ENCODE measurements at places on chromosomes 7 and 10.

GRCh38 chr10:12042409-12042796, 206 bp downstream of the UPF2 start:
- no peak for DNase-seq

GRCh38 chr10:73478636-73479035, 17.2 kb downstream of the PPP3CB start:
- DNase-seq = no peak

DNA sequence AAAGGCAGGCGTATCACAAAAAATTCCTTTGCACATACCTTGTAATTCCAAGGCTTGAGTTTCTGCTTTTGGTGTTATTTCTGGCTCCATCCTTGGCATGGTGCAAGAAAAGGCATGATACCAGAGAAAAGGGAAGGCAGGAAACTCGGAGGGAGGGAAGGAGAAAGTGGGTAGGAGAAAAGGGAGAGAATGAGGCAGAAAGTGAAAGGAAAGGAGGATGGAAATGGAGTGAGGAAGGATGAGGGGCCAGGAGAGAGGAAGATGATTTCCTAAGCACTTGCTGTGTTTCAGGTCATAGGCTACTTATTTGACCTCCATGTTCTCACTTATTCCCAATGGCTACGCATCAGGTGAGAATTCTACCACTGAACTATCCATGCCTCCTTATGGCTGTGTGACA, 110.8 kb upstream of the JCAD start:
- no peak for DNase-seq

DNA sequence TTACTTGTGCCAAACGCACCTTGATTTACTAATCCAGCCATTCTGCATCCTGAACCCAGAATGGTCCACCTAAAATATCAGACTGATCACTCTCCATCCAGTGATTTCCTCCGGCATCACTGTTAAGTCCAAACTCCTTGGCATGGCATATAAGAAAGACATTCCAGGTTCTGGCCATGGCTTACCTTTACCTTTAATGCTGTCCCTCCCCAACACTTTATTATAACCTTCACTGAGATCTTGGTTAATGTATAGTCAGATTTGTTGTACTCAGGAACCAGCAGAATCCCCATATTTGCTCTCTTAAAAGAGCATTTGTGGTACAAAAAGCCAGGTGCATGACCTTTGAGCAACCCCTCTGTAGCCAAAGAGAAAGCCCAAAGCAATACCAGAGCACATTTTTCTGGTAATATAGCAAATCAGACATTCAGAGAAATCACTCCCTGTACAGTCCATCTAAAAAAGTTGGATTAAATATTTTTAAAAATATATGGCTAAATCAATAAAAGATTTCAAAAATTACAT, 10.2 kb downstream of the UMAD1 start:
- DNase-seq = no peak

DNA sequence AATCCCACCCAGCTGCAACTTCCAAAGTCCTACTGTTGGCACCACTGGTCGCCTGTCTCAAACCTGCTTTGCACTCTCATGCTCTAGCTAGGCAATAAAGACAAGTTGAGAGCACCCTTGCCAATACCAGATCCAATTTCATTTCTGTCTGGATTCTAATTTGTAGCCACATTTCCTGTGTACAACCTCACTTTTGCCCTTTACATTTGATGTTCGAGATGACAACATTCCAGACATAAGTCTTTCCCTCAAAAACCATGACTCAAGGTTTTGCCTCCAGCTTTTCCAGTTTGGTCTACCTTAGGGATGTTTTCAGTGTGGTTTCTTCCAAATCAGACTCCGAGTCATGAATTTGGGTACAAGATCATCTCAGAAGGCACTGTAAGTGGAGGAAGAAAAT, 309.0 kb downstream of the GPAM start:
- DNase-seq = no peak

DNA sequence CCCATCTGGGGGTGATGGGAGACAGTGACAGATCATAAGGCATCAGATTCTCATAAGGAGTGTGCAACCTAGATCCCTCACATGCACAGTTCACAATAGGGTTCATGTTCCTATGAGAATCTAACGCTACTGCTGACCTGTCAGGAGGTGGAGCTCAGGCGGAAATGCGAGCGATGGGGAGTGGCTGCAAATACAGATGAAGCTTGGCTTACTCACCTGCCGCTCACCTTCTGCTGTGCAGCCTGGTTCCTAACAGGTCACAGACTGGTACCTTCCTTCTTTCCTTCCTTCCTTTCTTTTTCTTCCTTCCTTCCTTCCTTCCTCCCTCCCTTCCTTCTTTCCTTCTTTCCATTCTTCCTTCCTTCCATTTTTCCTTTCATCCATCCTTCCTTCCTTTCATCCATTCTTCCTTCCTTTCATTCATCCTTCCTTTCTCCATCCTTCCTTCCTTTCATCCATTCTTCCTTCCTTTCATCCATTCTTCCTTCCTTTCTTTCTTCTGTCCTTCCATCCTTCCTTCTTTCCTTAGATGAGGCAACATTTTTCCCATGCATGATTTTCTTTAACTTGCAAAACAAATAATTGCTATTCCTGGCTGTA, 370.0 kb upstream of the AUTS2 start:
- DNase-seq = no peak

GRCh38 chr7:98229991-98230745, 18.9 kb downstream of the BHLHA15 start:
- no peak for DNase-seq

DNA sequence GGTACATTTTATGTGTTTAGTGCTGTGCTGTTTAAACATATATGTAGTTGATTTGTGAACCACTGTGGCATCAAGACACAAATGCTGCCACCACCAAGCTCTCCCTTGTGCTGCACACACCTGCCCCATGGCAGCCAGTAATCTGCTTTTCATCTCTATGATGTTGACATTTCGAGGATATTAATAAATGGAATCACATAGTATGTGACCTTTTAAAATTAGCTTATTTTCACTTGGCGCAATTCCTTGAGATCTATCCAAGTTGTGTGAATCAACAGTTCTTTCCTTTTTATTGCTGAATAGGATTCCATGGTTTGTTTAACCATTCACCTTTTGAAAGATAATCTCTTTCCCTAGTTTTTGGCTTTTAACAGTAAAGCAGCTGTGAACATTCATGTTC, 73.1 kb downstream of the BMPR1A start:
- no peak for DNase-seq

DNA sequence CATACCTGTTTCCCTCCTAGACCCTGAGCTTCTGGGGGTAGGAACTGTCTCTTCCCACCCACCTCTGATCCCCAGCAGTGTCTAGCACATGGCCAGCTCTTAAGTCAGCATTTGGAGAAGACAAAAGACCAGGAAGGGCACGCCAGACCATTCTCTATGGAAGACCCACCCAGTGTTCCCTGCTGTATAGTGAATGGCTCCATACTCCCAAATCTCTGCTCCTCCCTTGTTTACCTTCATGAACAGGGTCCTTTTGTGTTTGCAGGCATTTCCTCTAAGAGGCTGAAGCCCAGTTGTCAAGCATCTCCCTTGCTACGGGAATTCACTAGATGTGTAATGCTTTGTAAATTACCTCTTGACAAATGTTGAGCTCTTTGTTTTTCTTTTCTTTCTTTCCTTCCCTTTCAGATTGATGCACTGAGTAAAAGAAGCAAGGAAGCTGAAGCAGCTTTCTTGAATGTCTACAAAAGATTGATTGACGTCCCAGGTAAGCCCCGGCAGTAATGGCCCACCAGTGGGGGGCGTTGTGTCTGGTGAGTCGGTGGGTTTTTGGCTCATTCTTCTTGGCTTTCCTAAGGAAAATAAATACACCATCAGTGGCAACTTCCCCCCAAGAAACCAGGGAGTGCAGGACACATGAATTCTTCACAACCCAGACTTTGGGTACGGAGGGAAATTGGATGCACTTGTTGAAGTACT, 216.6 kb upstream of the SH2B2 start:
- no peak for DNase-seq

DNA sequence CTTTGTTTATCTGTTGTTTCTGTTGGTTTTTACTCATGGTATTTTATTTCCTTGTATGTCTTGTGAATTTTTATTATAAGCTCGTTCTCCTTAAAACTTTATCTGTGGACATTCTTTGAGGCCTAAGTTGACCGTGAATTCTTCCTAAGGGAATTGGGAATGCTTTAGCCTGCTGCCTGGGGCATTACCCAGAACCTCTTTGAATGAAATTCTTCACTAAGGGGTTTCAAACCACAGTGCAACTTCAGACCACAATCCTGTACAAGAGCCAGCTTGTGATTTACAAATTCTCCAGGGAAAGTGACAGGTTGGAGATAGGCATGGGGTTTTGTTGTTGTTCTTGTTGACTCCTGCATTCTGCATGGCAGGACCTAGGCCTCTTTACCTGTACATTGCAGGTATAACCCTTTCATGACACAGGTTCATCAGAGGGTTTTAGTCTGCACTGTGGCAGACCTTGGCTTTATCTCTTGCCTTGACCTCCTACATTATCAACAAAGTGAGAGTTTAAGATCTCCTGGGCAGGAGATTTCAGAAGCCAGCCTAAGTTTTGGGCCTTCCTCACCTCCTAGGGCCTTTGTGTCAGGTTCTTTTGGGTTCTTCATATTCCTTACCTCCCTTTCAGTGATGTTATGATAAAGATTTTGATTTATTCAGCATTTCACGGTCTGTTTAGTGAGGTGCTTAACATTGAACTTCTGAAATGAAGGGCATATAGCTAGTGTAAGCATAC, 70.2 kb downstream of the ABCC2 start:
- DNase-seq = no peak

DNA sequence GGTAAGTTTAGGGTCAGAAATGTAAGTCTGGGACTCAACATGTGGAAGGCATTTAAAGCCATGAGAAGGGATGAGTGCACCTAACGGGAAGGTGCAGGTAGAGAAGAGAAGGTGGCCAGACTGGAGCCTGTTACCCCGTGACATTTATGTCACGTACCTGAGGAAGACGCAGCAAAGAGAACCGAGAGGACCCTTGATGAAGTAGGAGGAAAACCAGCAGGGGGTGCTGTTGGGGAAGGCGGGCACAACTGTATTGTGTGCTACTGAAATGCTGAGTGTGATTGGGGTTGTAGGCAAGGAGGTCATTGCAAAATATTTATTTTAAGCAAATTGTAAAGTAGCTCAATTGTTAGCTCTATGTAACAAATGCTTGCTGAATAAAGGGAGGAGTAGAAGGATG, 338.2 kb upstream of the PRKCQ start:
- DNase-seq = no peak

GRCh38 chr10:68224810-68225209, 7.1 kb downstream of the ATOH7 start:
- no peak for DNase-seq

DNA sequence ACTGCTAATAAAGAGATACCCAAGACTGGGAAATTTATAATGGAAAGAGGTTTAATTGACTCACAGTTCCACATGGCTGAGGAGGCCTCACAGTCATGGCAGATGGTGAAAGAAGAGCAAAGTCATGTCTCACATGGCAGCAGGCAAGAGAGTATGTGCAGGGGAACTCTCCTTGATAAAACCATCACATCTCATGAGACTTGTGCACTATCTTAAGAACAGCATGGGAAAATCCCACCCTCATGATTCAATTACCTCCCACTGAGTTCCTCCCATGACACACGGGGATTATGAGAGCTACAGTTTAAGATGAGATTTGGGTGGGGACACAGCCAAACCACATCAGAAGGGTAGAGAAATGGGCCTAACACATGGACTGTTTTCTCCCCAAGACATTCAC, 156.3 kb downstream of the CCDC71L start:
- DNase-seq = no peak

- no peak for DNase-seq
Observed at GRCh38 chr10:75717126-75717916, 285.9 kb downstream of the LRMDA start.

DNA sequence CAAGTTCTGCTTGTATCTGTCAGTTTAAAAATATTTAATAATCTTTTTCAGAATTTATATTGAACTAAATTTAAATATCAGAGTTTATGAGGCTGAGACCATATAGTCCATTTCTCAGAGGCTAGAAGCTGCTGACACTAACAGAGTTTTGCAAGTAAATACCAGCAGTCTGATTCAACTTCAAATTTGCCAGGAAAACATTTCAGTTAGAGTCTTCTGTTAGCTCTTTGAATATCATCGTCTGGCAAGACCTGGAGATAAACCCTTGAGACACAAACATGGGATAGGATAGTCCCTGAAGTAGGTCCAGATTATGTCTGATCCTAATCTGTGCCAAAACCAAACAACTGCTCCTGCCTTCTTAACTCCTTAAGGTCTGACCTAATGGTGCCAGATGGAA, 472.8 kb upstream of the STEAP1 start:
- DNase-seq = no peak

GRCh38 chr7:117216436-117217069, 106.3 kb downstream of the WNT2 start:
- no peak for DNase-seq

GRCh38 chr10:11229893-11230292, 212.2 kb downstream of the CELF2 start:
- no peak for DNase-seq

DNA sequence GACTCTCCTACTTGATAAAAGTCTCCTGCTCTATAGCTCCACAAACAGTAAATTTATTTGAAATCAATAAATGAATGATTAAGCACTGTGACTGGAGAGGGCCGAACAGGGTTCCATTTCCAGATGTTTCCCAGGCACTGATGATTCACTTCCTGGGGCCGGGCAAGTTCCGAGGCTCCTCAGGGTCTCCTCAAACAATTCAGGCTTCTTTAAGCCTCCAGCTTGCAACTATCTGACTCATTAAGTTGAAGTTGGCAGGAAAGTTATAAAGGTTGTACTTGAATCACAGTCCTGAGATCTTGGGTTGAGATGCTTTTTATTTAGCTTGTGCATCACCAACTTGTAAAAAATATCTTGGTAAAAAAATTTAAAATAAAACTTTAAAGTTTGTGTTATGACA, 612.9 kb downstream of the DNAJB6 start:
- no peak for DNase-seq

- no peak for DNase-seq
Observed at GRCh38 chr7:84624527-84624926, 429.9 kb upstream of the SEMA3A start.

DNA sequence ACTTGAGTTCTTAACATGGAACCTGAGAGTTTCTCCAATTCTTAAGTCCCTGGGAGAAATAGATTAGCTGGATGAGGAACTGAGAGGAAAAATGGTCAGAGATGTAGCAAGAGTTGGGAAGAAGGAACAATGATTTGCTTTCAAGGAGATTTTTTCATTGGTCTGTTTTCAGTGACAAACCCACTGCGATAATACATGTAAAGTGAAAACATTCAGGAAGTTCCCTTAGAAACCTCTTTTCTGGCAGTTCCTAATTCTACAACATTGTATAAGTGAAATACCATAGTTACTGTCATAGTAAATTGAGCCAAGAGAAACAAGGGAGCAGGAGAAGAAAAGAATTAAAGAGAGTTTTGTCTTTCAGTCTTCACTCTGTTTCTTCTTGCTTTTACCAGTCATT, 12.1 kb upstream of the MAGI2 start:
- no peak for DNase-seq

GRCh38 chr7:30276203-30276900, 8.0 kb upstream of the ZNRF2 start:
- DNase-seq = no peak

GRCh38 chr7:71563276-71563675, 431.3 kb downstream of the GALNT17 start:
- no peak for DNase-seq

GRCh38 chr7:102413091-102413490, 16.9 kb downstream of the PRKRIP1 start:
- DNase-seq = no peak

GRCh38 chr7:46859963-46860475, 721.9 kb downstream of the TNS3 start:
- DNase-seq = no peak

GRCh38 chr10:1174022-1174421, 117.8 kb downstream of the WDR37 start:
- no peak for DNase-seq
